A673 (cell line): ENCODE measurements at places on chromosomes 13 and 19. TPM values are rescaled to one million over a fixed set of nuclear protein-coding genes. Genes with fewer than 3 reads are reported as not detected.

DNA sequence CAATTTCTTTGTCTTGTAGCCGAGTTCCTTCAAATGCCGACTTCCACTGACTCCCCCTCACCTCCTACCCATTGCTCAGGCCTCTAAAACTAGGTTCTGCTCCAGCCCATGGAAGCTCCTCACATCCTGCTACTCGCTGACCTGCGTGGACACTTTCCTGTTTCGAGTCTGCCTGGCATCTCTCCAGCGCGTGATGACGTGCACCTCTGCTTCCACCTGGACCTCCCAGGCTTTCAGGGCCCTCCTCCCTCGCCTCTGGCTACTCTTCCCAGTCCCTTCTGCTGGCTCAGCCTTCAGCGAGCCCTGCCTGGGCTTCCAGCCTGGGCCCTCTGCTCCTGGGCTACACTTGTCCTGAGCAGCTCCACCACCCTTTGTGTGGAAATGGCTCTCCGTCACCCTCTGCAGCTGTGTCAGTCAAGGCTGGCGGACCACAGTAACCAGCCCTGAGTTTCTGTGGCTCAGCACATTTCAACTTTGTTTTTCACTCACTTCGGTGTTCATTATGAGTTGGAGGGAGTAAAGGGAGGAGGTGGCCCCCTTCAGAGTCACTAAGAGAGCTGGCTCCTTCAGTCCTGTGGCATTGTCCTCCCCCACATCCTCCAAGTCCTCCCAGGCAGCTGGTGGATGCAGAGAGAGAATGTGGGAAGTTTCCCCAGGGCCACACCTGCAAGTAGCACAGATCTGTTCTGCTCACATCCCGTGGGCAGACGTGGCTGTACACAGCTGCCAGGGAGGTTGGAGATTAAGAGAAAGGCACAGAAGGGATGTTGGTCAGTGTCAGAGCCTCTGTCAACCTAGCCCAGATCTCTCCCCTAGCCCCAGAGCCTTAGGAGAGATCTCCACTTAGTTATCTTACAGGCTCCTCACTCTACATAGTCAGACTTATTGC is 49.4 kb downstream of the SERP2 start:
- no peak for DNase-seq

The SRRM5 gene
- 0.62 and 0.66 TPM in 2 replicates for total RNA-seq

DNA sequence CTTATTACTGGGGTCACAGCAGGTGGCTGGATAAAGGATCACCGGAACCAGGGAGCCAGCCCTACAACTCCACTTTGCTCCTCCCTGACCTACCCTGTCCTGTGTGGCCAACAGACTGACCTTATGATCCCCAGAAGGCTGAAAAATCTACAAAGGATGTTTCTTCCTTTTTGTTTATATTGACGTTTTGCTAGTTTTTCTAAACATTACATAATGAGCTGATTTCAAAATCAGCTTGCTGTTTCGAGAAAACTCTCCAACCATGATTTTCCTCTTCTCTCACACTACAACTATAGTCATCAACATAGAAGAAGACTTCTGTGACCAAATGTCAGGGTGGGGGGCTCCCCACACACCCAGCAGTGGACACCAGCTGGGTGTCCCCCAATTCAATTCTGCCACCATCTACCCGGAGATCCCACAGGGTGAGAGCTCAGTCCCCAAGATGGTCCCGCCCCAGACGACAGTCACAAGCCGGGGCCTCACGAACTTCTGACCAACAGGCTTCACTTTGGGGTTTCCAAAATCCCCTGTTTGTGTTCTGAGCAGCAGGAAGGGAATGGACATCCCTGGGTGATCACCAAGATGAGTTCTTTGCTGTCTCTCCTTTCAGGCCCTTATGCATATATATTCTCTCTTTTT is 35.0 kb downstream of the ZNF536 start:
- no peak for DNase-seq

- no peak for DNase-seq
These were observed 6.3 kb downstream of the SLC17A7 start for GRCh38 chr19:49434907-49435583.
